ENCODE measurements at places on chromosomes 11 and 22.
A peak's percentile ranks its signal among the peaks of the same experiment; 100 is the strongest.

GRCh38 chr11:61472282-61472681 is 36.3 kb upstream of the LRRC10B start:
- no peak for DNase-seq

DNA sequence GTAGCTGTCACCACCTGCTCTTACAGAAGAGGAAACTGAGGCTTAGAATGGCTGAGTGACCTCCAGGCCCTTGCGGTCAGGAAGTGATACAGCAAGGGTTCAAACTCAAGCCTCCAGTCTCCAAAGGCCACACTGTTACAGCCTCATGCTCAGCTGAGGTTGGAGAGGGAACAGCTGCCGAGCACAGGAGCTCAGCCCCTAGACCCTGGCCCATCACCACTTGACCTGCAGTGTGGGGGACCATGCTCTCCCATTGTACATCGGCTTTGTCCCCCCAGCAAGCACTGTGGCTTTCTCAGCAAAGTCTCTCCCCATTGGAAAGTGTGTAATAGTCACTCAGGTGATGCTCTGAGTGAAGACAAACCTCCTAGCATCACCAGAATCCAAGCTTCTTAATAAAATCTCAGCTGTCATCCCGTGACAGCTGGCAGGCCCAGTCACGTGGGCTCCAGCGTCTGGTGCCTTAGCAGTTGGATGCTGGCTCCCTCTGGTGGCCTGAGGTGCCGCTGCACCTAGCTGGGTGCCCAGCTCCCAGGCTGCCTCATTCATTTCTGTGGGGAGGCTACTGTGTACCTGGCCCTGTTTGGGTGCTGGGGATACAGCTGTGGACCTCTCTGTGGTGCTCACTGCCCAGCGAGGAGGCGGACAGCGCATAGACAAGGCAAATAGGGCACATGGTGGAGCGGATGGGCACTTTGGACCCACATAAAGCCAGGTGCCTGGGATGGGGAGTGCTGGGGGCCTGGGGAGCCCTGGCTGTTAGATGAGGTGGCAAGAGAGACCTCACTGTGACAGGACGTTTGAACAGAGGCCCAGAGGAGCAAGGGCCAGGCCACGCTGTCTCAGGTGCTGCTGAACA is 19.1 kb upstream of the MYRF start:
- DNase-seq, result peak; percentile 100

GRCh38 chr11:134331354-134332188 is at the start of gene GLB1L2:
Gene GLB1L2, plus strand, starts transcription at chr11:134331988. Its CDS starts 74 bp downstream, at chr11:134332062.
- DNase-seq, result peak; percentile 96

- no peak for DNase-seq
Measured at GRCh38 chr11:19243143-19243542, 2.4 kb upstream of the E2F8 start.

DNA sequence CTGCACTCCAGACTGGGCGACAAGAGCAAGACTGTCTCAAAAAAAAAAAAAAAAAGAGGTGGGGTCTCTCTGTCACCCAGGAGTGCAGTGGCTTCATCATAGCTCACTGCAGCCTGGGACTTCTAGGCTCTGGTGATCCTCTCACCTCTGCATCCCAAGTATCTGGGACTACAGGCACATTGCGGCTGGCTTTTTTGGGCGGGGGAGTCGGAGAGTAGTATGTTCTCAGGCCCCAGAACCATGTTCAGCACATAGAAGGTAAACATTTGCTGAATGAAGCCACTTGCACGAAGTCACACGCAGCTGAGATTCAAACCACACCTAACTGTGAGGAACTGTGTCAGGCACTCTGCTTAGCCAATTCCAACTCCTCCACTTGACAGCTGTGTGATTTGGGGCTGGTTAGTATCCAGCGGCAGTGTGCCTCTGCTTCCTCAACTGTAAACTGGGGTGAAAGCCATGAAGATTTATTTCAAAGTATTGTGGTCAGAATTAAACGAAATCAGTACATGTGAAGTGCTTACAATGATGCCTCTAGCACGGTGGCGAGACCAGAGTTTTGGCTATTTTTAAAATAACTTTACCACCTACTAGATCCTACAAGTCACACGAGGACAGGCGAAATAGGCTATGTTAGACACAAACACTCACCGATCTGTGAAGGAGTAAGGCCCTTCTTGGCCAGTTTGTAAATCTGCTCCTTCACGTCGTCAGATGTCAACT is 789 bp downstream of the RPS13 start:
- no peak for DNase-seq

GRCh38 chr11:119964136-119965025 is 173.5 kb downstream of the TRIM29 start:
- DNase-seq, result no peak

DNA sequence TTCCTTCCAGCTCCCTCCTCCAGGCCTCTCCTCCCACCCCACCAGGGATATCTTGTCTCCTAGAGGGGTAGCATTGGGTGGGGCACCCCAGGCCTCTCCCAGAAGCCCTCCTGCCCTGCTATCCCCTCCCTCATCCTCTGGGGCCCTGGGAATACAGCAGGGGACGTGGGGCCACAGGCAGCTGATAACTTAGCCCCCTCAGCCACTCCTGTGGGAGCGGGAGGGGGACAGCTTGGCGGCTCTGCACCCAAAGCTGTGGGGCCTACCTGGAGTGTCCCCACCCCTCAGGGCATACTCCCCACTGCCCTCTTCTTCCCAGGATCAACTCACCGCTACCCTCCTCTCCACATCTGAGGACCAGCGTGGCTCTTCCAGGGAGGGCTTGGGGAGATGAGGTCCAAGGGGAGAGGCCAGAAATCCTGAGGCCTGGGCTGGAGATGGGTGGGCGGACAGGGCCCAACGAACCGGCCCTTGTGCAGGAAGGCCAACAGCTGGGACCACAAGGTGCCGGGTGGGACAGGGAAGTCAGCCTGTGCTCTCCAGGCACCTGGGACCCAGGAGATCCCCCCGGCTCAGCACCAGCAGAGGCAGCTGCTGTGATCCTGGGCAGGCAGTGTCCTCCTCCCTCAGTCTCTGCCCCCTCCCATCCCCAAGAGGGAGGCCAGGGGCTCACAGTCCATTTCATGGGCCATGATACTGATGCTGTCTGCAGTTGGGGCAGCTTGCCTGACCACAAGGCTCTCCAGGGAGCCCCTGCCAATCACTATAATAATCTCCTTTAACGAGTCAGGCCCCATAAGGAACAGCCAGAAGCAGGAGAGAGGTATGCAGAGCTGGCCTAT is 23.2 kb downstream of the NEAT1 start:
- no peak for DNase-seq

- DNase-seq, result no peak
Measured at GRCh38 chr22:22925805-22926369, 38.3 kb downstream of the IGLL5 start.

- no peak for DNase-seq
Measured at GRCh38 chr22:36701965-36702621, 1.5 kb downstream of the CACNG2 start.

GRCh38 chr11:61516675-61517572 is 8.4 kb downstream of the LRRC10B start:
- peak; percentile 97 for DNase-seq

DNA sequence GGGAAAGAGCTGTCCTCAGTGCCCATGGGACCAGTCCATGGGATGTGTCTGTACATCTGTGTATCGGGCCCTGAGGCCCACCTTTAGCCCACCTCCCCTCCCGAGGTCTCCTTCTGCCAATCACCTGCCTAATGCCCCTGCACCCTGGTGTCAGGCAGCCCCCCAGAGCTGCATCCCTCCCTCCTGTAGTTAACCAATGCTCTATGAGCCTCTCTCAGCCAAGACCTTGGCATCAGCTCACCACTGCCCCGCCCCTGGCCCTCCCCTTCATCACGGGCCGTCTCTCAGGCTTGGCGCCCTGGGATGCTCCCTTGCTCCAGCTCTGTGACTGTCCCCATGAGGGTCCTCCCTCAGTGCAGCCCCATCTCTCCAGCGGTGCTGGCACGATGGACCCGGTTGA is 18.5 kb downstream of the MGAT3 start:
- no peak for DNase-seq

DNA sequence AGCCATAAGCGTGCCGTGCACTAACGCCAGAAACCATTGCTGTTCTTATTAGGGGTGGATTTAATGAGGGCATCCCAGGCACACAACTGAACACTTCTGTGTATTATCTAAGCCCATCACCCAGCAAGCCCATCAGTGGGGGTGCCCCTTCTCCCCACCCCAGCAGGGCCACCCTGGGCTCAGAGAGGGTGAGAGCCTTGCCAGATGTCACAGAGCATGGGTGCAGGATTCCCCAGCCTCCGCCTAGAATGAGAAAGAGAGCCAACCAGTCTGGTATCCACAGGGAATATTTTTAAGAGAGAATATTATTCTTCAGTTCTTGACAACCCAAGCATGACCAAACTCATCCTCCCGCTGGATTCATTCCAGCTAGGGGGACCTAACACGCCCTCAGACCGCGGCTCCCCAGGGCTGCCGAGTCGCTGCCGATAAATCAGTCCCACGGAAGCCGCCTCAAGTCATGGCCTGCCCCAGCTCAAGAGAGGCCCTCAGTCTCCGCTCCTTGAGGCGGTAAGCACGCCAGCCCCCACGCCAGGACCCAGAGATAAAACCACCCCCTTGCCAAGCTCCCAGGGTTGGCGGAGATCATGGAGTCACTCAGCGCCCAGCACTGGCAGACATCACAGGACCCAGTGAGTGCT is 47.2 kb downstream of the MN1 start:
- DNase-seq, result no peak

- DNase-seq, result no peak
Measured at GRCh38 chr11:18367431-18367830, 26.9 kb upstream of the LDHA start.
